Stomach (tissue), 19 donors: ENCODE measurements at places on chromosomes 4 and X.
A peak's percentile ranks its signal among the peaks of the same experiment; 100 is the strongest.

DNA sequence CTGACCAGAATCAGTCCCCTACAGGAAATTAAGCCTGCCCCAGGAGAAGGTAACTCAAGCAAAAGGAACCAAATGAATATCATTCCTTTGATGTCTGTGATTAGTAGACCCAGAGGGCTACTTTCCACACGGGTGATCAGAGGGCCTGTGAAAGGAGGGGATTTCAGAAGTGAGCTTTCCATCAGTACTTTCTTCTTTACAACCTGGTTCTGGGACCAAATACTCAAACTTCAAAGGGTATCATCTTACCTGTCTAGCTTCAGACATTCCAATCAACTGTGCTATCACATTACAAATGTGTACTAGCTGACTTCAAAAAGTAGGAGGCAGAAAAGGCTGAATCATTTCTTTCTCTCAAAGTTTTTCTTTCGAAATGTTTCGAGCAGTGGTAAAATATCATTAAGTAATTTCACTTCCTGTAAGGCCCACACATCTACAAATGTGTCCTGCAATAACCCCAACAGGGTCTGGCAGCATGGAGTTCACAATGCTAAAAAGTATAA is 23.9 kb downstream of the ACSL4 start:
- DNase-seq = peak; percentile 18

GRCh38 chr4:76087007-76087769 is 12.7 kb downstream of the ART3 start:
- DNase-seq = peak; percentile 81

DNA sequence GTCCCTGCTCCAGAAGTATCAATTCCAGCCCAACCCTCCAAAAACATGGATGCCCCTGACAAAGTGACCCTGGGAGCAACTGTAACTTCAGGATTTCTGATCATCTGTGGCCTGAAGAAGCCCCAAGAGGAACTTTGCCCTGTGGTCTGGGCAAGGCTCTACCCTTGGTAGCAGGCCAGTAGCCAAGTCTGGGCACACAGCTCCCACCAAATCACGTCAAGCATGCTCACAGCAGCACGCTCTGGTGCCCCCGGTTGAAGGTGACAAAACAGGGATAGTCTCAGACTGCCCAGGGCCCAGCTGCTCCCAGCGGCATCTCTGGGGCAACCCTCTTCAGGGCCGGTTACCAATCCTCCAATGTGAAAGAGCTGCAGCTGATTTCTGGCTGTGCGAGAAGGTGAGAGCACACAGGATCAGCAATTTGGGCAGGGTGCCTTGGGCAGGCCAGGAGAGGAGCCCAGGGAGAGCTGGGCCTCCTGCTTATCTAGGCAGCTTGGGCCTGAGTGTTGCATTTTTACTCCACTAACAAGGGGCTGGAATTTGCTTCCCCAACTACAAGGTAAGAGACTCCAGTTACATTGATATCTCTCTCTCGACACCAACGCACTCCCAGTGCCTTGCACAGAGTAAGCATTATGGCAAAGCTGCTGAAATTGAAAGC is 418.1 kb downstream of the BCOR start:
- no peak for DNase-seq

GRCh38 chr4:174591243-174592021 is 69.1 kb upstream of the HPGD start:
- no peak for DNase-seq

GRCh38 chrX:57137501-57137900 is 304 bp upstream of the SPIN2A start:
- no peak for DNase-seq
